ENCODE measurements at places on chromosomes 6 and 20.

- DNase-seq: no peak
Observed at GRCh38 chr6:33589392-33589730, 9.3 kb upstream of the BAK1 start.

- no peak for DNase-seq
Observed at GRCh38 chr6:80165143-80165542, 58.7 kb downstream of the BCKDHB start.

GRCh38 chr20:46559685-46560440 lies 9.4 kb upstream of the OCSTAMP start:
- DNase-seq: no peak

- DNase-seq: no peak
Observed at GRCh38 chr6:140504776-140505175, 1130.3 kb upstream of the CITED2 start.

GRCh38 chr20:7742479-7742878 lies 197.8 kb downstream of the HAO1 start:
- peak; percentile 89 for DNase-seq

- DNase-seq: peak; percentile 15
Observed at GRCh38 chr6:127496471-127496870, 22.7 kb downstream of the MTCL3 start.

DNA sequence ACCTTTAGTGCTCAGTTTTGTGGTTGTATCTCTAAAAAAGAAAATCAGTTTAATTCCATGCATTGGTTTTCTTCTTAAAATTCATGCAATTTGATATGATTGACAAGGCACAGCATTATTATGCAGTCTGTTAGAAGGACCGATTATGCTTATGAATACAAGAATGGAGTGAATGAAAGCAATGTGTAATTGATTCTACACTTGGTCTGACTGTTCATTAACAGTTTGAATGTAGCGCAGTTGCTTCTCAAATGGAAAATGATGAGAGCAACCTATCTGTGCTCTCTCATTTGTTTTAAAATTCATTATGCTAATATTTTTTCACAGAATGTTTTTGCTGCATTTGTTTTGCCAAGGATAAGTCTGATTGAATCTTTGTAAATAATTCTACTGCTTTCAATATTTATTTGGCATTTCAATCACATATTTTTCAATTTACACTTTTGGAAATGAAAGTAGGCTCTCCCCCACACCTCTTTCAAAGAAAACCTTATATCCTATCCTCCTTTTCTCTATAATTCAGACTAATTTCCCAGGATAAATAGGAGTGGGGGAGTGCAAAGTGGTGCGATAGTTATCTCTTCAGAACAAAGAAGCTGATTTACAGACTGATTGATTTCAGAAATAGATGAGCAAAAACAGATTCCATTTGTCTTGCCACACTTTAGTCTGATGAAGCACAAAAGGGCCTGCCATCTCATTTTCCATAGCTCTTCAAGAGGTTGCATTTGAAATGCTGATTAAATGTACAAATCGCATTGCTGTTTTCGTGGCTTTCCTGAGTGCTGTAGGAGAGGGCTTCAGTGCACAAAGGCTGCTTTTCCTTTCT lies 885.3 kb upstream of the FLRT3 start:
- DNase-seq: no peak

GRCh38 chr6:121482004-121482693 lies 46.7 kb downstream of the GJA1 start:
- DNase-seq: peak; percentile 91

- no peak for DNase-seq
Observed at GRCh38 chr6:134740027-134740373, 209.9 kb downstream of the ALDH8A1 start.

DNA sequence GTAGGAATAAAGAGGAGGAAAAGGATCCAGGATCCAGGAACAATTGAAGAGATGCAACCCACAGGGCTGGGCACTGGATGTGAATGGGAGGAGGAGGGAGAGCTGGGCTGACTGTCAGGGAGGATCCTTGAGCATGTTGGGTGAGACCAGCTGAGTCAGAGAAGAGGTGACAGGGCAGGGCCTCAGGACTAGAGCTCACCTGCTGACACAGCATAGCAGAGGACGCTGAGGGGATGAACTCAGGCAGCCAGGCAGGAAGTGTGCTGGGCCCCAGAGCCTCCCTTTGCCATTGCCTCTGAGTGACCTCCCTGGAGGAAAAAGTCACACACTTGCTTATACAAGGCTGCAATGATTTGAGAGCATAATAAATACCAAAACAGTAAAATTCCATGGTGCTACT lies 72.3 kb downstream of the ZNF133 start:
- no peak for DNase-seq

DNA sequence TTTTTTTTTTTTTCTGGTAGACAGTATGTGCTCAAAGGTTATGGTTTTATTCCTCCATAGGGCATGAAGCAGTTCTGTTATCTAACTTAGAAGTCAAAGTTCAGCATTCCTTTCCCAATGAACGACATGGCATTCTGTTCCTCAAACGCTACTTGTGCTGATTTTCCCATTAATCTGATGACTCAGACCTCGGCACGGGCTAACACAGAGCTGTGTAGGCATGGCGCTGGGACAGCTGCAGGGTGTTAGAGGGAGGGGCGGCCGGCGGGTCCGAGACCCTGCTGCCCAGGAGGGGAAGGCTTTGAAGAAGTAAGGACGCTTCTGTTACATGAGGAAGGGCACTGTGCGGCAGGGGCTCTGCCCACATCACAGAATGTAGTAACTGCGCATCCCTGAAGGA lies 93.6 kb upstream of the AGPAT4 start:
- no peak for DNase-seq

GRCh38 chr20:1300083-1300840 lies 28.7 kb downstream of the SDCBP2 start:
- no peak for DNase-seq

DNA sequence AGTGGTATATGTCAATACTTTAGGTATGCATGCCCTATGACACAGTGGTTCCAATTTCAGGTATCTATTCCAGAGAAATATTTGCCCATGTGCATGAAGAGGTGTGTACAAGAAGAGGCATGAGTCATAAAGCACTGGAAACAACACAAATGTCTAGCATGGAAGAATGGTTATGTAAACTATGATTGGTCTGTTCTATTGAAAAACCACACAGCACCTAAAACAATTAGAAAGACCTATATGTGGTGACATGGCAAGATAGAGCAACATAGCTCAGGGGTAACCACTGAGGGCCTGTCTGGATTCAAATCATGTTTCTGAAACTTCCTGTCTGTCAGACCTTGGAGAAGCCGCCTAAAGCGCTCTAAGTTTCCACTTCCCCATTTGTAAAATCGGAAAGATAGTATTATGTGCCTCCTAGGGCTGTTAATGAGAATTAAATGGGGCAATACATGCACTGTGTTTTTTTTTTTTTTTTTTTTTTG lies 76.0 kb upstream of the SHLD1 start:
- peak; percentile 44 for DNase-seq

- DNase-seq: no peak
Observed at GRCh38 chr6:73455865-73456629, 4.0 kb upstream of the CGAS start.

- DNase-seq: peak; percentile 14
Observed at GRCh38 chr6:33123732-33124524, 48.1 kb downstream of the HLA-DPB1 start.

GRCh38 chr6:129609635-129610034 lies 100.3 kb downstream of the ARHGAP18 start:
- DNase-seq: no peak

GRCh38 chr20:44856856-44857448 lies 28.6 kb upstream of the YWHAB start:
- DNase-seq: peak; percentile 2

GRCh38 chr6:13205106-13205505 lies 123.2 kb downstream of the TBC1D7 start:
- no peak for DNase-seq

DNA sequence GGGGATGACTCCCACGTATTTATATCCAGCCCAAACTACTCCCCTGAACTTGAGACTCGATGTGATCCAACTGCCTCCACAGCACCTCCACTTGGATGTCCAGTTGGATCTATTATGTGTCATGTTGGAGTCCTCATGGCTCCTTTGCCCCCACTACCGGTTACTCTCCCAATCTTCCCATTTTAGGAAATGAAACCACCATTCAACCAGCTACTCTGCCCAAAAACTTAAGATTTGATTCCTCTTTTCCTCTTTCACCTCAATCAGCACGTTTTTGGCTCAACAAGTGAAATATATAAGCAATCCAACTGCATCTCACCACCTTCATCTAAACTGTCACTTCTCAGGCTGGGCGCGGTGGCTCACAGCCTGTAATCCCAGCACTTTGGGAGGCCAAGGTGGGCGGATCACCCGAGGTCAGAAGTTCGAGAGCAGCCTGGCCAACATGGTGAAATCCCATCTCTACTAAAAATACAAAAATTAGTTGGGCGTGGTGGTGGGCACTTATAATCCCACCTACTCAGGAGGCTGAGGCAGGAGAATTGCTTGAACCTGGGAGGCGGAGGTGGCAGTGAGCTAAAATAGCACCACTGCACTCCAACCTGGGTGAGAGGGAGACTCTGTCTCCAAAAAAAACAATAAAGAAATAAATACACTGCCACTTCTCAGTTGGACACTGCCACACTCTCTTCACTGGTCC lies 3.4 kb downstream of the AHCY start:
- no peak for DNase-seq

- DNase-seq: no peak
Observed at GRCh38 chr6:115767931-115768330, 292.8 kb downstream of the FRK start.

- no peak for DNase-seq
Observed at GRCh38 chr6:71198908-71199307, 89.7 kb upstream of the OGFRL1 start.

DNA sequence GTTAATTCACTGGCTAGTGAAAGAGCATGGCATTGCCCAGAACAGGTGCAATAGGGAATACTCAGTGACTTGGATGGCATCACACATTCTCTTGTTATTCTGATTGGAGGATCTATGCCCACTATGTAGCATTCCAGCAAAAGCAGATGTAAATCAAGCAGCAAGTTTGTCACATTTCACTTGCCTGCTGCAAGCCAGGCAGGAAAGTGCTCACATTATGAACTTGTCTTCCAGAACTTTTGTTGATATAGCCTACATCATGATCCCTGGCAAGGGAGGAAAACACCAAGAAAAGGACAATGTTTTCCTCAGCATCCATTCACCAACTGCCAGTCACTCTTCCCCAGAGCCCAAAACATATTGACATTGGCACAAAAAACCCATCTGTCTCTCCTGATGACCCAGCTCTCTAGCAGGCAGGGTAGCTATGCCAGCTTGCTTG lies 77.8 kb downstream of the ARHGAP18 start:
- DNase-seq: no peak

GRCh38 chr20:38779247-38780097 lies 26.0 kb upstream of the PPP1R16B start:
- no peak for DNase-seq

DNA sequence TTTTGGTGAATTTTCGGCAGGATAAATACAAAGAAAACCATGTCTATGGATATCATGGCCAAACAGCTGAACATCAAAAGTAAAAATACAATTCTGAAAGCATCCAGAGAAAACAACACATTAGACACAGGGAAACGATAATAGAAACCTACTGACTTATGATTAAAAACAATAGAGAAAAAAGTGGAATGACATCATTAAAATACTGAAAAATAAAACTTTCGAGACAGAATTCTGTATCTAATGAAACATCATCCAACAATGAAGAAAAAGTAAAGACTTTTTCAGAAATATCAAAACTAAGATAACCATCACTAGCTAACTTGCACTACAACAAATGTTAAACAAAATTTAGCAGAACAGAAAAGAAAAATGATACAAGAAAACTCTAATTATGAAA lies 384.6 kb upstream of the RUNX2 start:
- DNase-seq: no peak

GRCh38 chr6:54262971-54263370 lies 45.3 kb upstream of the TINAG start:
- no peak for DNase-seq

- DNase-seq: peak; percentile 3
Observed at GRCh38 chr20:49045440-49046086, 549 bp upstream of the CSE1L start.

GRCh38 chr20:52405986-52406385 lies 214.4 kb upstream of the ZFP64 start:
- no peak for DNase-seq

DNA sequence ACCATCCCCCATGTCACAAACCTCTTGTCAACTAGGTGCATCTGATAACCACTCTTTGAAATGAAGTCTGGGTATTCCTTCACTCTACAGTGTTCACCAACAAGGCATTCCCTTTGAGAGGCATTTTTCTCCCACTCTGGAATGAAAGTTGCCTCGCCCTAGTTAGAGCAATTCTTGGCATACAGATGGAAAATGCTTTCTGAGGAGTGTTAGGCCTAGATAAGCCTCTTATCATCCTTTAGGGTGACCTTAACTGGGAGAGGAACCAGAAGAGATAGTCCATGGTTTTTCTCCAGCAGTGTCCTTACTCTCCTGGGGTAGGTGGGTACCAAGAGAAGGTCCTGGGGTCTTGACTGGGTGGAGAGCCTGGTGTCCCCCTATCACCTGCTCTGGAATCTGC lies 14.8 kb downstream of the CLIC5 start:
- DNase-seq: no peak

DNA sequence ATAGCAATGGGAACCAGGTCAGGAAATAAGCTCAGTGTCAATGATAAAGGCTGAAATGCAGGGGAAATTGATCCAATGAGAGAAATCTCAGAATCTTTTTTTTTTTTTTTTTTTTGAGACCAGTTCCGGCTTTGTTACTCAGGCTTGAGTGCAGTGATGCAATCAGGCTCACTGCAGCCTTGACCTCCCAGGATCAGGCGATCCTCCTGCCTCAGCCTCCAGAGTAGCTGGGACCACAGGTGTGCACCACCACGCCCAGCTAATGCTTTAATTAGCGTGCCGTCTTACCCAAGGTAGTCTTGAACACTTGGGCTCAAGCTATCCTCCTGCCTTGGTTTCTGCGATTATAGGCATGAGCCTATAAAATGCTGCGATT lies 296.5 kb downstream of the ZNF217 start:
- no peak for DNase-seq

GRCh38 chr6:31568537-31568961 lies 3.5 kb upstream of the LTA start:
- DNase-seq: no peak

- no peak for DNase-seq
Observed at GRCh38 chr6:97129106-97129505, 153.9 kb downstream of the MMS22L start.

GRCh38 chr20:62642666-62643520 lies 590 bp downstream of the SLCO4A1 start:
- peak; percentile 8 for DNase-seq

GRCh38 chr6:46011188-46012085 lies 4.2 kb downstream of the CLIC5 start:
- DNase-seq: no peak

DNA sequence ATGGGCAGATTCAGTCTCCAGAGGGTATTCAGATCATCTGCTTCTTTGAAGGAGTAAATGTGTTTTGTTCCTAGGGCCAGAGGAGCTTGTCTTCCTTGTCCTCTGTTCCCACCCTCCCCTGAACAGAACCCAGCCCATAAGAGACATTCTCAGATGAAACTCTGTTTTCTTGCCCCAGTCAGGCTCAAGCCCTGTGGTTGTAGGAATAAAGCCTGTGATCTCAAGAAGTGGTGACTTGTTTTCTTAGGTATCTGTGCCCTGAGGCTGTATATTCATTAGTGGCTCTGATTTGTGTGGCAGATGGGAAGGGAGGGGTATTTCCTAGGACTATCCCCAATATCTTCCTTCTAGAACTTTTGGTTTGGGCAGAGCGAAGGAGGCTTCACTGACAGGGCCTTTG lies 27.9 kb downstream of the GSS start:
- no peak for DNase-seq

GRCh38 chr6:156976216-156977127 lies 199.3 kb downstream of the ARID1B start:
- peak; percentile 63 for DNase-seq

Data from fibroblast of lung (primary cell).